ENCODE measurements at places on chromosomes 6 and 20. TPM values are rescaled to one million over a fixed set of nuclear protein-coding genes. Genes with fewer than 3 reads are reported as not detected.
A peak's percentile ranks its signal among the peaks of the same experiment; 100 is the strongest.

The RIPOR3 gene
- total RNA-seq = 6.7 TPM

The ADTRP gene
- total RNA-seq = 0.21 TPM

The MEI4 gene
- total RNA-seq = 0.84 TPM

The TAGAP gene
- total RNA-seq = 2.6 TPM

The LSM2 gene
- total RNA-seq = 24.3 TPM

The DEFB127 gene
- total RNA-seq = not detected

The SRSF3 gene
- 201 TPM for total RNA-seq

- no peak for DNase-seq
Observed at GRCh38 chr6:150670311-150670710, 70.6 kb downstream of the PLEKHG1 start.

GRCh38 chr6:152775428-152775827, 24.8 kb downstream of the VIP start:
- DNase-seq = no peak

GRCh38 chr20:46004889-46005473, 3.7 kb upstream of the MMP9 start:
- peak; percentile 39 for DNase-seq

DNA sequence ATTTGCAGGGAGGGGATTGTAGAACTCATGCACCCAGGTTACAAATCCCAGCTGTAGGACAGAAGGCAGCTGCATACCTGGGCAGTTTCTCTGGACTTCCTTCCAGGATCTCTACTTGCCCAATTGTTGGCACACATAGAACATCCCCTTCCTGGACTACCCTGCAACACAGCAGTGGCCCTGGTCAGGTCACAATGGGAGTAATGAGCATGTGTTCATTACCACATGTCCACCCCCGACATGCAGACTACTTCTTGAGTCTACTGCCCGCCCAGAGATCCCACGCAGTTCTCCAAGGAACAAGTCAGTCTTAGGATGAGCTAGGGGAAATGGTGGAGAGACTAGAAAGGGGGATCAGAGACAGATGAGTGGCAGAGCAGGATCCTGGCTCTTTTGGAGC, 5.1 kb downstream of the PEX6 start:
- no peak for DNase-seq

DNA sequence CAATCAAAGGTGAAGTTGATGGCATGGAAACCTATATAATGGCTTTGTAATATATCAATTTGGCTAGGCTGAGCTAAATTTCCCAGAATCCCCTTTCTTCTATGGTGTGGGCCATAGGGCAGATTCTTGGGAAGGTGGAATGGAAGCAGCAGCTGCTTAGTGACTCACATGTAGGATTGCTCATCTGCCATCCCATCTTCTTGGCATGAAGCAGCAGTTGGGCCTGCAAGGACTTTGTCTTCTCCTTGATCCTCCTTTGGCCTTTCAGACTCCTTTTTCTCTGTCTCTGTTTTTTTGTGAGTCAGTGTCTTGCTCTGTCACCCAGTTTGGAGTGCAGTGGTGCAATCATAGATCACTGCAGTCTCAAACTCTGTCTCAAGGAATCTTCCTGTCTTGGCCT, 52.6 kb upstream of the CEP162 start:
- DNase-seq = no peak

DNA sequence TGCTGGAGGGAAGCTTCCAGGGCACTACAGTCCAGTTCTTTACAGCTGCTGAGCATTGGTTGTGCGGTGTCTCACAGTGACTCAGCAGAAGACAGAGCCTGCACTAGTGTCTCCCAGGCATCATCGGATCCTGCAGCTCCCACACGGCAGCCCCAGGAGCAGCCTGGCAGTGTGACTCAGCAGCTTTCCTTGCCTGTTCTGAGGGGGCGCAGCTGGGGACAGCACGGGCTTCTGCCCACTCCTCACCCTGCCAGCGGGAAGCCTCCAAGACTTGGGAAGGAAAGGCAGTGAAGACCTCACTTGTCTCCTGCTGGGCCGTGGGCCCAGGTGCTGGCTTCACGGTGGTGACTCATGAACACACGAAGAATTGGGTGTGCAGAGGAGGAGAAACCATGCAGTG, 165.4 kb downstream of the SYNDIG1 start:
- DNase-seq = peak; percentile 44

DNA sequence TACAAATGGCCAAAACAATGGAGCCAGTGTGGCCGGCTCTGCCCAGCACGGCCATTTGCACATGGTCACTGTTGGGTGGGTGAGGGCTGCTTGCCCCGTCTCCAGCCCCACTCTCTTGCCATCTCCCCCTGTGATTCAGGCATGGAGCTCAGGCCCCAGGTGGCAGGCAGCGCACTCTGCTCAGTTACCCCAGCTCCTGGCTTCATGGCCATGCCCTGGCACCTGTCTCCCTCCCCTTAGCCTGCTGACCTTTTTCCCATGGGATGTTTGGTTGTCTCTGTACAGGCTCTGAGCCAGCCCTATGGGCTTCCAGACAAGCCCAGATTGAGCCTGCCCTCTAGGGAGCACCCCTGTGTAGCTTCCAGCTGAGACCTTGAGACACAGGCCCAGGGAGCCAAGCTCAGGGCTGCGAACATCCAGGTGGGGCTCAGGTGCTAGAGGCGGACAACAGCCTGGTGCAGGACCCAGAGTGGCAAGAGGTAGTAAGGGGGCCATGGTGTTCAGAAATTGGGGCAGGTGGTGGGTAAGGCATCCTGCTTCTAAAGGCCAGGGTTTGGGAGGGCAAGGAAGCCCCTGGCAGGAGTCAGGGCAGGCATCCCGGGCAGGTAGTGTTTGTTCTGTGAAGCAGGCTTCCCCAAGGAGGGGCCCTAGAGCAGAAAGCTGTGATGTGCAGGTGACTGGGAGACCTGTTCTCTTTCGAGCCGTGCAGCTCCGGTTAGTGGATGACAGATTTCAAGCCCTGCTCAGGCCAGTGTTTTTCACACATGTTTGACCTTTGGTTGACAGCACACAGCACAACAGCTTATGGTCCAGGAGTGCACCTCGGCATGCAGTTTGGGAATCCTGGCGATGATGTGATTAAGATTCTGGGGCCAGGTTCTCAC, 17.7 kb downstream of the SYNJ2 start:
- peak; percentile 17 for DNase-seq

DNA sequence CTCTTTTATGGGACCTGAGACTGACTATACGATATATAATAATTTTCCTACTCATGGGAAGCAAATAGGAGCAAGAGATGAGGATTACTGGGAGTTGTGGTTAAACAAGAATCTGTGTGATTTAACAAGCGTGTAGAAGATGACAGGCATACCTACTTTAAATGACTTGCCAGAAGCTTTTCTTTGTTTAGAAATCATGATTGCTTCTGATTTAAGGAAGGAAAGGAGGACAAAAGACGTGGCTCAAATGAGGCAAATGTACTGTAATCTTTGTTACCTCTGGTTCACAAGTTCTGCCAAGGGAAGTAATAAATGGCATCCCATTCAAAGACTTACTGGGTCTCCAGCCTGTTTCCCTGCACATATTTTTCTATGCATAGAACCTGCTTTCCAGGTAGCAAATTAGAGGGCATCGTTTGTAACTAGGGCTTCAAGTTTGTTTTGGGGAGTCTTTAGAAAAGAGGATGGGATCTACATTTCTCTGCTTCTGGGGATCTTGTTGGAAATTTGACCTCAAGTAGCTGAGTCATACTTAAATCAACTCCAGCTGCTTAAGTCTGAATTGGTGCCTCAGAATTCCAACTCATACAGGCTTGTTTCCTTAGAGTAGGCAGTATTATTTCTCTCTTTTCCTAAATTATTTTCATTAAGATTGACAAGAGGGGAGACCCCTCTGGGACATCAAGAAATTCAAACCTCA, 2.9 kb upstream of the TRMT11 start:
- no peak for DNase-seq

- no peak for DNase-seq
Observed at GRCh38 chr6:20699402-20699801, 165.1 kb downstream of the CDKAL1 start.

DNA sequence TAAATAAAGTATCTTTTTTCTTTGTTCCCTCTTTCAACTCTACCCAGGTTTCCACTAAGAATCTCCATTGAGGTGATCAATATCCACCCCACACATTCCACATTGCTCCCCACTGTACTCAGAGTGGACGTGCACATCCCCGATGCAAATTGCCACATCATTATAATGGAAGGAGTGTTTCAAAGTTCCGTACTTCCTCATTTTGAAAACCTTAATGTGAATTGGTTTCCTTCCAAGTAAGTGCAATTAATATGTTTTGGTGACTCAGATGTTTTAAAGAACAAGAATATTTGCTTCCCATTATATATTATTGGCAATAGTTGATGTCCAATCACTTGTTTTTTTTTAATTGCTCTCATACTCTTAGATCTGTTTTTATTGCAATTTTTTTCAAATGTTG, 463.6 kb downstream of the HACE1 start:
- no peak for DNase-seq

GRCh38 chr6:6680526-6680925, 92.0 kb downstream of the LY86 start:
- no peak for DNase-seq

DNA sequence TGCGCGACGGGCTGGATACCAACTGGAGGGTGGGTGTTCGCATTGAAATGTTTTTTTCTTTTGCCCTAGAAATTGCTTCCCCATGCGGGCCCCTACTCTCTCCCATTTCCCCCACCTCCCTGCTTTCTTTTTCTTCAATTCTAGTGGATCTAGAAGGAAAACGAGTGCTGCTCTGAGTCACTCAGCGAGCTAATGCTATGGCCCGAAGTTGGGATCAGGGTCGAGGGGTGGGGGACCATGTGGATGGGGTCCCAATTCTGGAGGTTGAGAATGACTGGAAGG, 71.5 kb downstream of the SOX4 start:
- DNase-seq = no peak

GRCh38 chr6:105618247-105618646, 215.4 kb upstream of the PREP start:
- no peak for DNase-seq

DNA sequence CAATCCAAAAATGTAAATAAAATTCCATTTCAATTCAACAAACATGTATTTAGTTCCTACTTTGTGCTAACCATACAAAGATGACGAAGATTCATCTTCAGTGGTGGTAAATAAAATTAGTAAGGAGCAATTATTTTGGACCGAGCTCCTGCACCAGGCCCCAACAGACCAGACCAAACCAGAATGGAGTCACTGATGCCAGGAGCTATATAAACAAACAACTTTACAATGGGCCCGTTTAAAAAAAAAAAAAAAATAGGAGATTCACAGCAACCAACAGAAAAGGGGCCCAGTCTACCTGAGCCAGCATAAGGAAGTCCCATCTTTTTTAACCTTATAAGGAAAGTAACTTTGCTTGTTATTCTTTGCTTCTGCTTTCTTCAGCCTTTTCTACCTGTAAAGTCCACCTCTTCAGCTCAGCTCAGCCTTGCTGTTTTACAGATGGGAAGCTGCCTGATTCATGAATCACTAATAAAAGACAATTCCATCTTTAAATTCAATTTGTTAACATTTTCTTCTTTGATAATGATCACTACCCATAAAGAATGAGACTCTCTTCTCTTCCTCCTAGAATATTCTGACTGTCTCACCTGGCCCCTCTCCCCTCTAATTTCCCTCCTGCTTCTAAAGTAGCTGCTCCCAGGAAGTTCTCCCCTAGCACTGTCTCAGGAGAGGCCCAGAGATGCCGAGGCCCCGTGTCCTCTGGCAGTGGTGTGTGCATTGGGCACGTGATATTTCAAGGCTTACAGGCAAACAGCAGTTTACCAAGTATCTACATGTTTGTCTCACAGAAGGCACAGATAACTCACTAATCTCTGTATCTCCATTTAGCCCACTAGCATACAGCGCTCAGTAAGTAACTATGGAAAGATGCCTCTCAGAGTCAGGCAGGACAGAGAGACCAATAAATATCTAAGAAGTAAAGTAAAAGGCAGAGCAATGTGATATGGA, 8.4 kb downstream of the MBOAT1 start:
- DNase-seq = no peak

DNA sequence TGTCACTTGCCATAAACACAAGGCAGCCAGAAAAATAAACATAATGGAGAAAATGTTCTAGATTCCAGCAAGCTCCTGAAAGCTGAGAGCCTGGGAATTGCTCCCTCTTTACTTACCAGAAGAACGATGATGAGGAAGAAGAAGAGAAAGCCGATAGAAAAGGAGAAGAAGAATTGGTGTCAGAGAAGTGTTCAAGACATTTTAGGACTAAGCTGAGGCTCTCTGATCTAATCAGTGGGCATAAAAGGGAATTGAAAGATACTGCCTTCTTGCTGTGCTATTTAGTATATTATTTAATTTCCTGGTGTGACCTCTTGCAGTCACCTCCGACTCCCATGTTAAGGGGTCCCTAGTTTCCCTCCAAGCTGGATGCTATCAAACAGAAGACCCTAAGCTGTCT, 316.6 kb upstream of the JARID2 start:
- DNase-seq = no peak

DNA sequence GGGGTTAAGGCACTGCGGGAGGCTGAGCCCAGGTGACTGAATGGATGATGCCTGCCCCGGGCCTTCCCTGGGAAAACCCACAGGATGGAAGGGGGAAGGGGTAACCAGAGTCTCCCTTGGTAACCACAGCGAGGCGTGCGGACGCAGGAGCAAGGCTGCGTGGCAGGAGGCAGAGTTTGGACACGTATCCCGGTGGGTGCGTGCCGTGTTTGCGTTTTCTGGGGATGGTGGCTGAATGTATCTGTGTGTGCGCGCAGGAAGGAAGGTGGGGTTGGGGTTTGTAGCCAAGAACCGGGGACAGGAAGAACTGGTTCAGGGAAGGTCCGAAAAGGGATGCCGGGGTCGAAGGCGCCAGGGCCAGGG, 1.8 kb downstream of the MDGA1 start:
- DNase-seq = no peak

DNA sequence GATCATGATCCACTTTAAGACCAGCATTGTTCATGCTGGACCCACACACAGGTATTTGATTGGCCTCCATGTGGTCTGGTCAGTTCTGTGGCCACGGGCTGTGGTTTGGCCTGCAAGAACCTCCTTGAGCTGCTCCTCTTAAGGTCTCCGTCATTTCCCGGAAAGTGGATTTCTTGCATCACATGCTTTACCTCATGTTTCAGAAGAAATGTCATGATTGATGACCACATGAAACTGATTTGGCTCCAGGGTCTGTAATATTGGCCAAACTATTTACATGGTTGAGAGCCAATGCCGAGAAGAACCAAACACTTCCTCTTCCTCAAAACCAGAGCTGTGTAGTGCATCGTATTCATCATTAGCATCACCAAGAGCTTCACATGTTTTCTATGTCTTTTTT, 13.2 kb upstream of the RSPH3 start:
- DNase-seq = no peak

DNA sequence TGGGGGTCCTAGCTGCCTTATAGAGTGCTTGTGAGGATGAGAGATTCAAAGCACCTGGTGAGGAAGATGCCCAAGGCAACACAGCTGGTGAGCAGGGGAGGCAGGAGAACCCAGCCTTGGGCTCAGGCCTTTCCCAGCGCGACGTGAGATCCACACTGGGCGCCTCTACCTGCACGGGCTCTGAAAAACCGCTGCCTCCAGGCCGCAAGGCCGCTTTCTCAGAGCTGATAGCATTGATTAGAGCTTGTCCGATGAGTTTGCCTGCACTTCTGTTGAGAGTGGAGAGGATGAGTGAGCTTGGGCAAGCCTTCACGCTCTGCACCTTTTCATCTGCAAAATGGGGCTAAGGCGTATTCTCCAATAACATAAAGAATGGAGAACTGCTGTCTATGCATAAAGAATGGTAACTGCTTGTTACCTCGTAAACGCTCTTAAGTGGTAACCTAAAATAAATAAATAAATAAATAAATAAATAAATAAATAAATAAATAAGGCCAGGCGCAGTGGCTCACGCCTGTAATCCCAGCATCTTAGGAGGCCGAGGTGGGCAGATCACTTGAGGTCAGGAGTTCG, 916 bp downstream of the PABPC1L start:
- DNase-seq = no peak

Measured in left cardiac atrium (tissue), 4 donors.